ENCODE measurements at places on chromosomes 5 and 9.

DNA sequence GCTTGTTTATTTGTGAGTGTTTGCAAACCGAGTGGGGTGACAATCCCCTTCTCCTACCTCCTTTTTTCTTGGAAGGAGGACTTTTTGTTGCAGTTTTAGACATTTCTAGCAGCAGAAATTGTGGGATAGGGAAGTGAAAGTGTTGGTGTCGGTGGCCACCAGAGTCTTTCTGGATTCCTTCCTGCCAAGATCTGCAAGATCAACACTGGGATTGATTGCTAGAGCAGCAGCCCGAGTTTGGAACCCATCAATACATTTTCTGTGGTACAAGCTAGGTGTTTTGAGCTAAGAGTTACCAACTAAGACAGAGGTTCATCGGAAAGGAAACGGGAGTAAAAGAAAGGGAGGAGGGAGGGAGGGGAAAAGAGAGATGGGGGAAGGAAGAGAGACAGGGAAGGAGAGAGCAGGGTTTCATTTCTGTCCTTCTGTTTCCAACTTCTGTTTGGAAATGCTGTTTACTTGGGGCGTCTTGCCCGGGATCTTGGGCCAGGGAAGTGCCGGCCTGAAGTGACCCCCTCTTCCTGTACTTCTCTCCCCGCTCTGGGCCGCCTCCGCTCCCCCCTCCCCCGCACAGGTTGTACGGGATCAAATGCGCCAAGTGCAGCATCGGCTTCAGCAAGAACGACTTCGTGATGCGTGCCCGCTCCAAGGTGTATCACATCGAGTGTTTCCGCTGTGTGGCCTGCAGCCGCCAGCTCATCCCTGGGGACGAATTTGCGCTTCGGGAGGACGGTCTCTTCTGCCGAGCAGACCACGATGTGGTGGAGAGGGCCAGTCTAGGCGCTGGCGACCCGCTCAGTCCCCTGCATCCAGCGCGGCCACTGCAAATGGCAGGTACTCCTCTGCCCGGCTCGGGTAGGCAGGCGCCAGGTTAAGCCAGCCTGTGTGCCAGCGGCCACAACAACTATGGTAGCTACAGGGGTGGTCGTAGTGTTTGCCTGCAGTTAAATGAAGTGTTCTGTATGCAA lies 4.0 kb downstream of the ISL1 start:
- DNase-seq: no peak

GRCh38 chr5:107331312-107331711 lies 339.4 kb downstream of the EFNA5 start:
- no peak for DNase-seq

DNA sequence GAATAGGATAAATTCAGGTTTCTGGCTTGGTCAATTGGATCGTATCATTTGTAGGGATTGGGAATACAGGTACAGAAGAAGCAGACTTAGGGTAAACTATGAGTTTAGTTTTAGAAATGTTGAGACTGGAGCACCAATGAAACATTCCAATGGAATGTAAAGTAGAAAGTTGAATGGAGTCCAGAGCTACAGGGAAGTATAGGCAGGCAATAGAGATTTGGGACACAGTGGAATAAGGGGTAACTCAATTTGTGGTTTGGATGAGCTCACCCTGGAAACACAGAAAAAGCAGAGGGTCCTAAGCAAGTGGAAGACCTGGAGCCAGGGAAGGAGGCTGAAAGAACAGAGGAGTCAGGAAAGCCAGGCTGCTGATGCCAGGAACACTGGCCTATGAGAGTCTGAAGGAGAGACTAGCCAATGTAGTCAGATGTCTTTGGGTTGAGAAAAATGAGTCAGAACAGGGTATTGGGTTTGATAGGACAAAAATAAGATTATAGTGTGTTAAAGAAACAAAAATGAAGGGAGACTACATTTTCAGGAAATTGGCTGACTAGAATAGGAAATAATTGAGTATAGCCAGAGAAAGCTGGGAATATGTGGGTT lies 72.8 kb downstream of the STARD4 start:
- no peak for DNase-seq

DNA sequence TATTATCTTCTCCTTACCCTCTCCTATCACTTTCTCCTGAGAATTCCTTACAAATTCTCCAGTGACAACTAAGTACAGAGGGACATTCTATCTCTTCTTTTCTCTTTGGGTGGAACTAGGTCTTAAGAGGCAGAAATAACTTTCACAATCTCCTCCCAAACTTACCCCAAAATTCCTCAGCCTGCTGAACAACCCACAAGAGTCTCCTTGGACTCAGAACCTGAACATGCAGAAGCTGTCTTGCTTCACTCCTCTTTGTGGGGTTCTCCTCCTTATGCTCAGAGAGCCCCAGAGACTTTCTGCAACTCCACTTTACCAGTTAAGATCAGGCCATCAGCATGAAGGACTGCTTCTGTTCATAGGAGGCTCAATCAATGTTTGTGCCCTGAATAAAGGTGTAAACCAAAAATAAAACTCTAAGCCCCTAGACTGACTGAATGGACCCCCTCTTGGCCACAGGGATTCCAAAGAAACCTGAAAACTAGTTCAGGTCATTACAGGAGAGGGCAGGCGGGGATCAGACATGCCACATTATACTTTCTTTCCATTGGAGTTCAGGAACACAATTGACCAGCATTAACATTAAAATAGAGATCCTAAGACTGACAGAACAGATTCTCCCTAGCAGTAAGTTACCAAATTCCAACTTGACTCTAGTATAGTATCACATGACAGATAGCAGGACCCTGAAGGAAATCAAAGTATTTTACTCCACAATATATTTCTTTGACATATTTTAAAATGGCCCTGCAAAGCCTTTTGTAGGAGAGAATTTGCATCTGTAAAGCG lies 179.7 kb upstream of the FBXL17 start:
- no peak for DNase-seq

DNA sequence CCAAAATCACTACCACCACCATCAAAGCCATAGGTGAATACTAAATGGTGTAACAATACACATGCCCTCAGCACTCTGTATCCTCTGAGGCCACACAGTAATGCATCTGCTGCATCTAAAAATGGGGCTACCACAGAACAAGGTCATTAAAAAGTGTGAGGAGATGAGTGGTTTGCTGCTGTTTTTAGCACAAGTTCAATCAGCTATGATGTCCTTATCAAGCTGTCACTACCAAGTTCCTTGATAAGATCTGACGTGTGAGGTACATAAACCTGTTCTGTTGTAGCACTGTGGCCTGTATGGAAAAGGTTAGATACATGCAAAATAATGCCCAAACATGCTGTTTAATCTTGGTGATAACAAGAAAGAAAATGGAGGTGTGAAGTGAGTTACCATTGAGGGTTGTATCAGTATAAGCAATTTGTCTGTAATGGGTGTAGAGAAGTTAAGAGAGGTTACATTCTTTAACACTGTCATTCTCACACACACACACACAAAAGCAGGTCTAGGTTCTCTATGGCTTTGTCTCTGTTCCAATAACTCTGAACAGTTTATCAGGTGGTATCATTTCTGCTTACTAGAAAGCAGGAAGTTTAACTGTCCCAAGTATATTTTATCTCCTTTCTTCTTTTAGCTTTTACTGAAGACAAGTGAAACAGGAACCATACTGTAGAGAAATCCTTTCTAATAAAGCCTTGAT lies 252.9 kb downstream of the CWC27 start:
- no peak for DNase-seq

GRCh38 chr9:78566521-78566920 lies 269.6 kb downstream of the PSAT1 start:
- no peak for DNase-seq

- DNase-seq: no peak
Observed at GRCh38 chr9:107007402-107007801, 144.4 kb downstream of the ZNF462 start.
